ENCODE measurements at places on chromosomes 11 and 22.

DNA sequence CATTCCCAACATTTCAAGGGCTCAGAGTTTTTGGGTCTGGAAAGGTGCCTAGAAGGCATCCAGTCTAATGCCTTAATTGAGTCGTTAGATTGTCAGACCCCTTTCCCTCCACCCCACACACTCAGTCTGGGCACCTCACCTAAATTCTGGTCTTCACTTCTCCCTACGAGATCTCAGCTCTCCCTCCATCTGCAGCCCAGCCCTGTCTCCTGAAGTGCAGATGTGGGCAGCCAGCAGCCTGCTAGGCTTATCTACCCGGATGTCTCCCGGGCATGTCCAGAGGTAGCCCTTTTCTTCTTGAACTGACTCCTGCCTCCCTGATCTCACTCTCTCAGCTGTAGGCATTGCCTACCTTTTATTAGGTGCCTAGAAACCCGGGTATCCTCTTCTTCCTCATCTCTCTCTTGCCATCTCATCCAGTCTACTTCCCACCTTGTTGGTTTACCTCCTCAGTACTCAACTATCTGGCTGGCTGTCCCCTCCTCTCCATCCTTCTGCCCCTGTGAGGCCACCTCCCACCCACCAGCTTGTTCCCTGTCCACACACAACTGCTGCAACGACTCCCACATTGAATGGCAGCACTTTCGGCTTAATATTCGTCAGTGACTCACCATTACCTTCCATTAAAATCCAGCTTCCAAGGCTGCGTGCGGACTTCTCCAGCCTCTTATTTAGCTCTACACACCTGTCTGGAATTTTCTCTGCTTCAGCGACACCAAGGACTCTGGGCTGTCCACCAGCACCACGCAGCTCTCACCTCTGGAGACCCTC, 6.2 kb downstream of the SEPTIN3 start:
- DNase-seq, result no peak

- DNase-seq, result no peak
These were observed 40.1 kb downstream of the GLYAT start for GRCh38 chr11:58691675-58692074.

- DNase-seq, result no peak
These were observed 20.9 kb upstream of the MICAL2 start for GRCh38 chr11:12089473-12089872.

DNA sequence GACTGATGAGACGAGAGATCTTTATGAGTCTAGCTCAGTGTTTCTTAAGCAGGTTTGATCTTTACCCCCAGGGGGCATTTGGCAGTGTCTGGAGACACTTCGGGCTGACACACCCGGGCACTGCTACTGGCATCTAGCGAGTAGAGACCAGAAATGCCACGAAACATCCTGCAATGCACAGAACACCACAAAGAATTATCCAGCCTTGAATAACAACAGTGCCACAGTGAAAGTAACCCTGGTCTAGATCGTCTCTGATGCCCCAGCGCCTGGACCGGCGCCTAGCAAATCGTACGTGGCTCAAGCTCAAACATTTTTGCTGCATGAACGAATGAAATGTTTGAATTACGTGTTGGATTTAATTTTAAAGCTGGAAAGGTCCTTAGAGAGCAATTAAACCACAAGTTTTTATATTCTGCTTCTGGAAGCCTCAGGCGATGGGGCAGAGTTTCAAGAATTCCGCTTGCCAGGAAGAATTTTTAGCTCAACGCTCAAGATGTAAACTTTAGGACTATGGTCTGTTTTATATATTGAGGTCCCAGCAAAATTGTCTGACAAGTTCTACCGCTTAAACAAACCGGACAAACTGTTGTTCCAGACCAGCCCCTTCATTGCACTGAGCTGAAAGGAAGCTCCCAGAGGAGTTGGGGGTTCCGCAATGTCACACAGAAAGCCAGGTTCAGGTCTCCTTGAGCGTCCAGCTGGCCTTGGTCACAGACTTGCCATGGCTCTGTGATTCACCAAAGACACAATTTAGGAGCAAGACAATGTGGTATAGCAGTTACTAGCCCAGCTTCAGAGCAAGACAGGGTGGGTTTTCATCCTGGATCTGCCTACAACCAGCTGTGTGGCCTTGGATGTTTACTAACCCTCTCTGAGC, 44.2 kb upstream of the SMTN start:
- DNase-seq, result peak; percentile 79

DNA sequence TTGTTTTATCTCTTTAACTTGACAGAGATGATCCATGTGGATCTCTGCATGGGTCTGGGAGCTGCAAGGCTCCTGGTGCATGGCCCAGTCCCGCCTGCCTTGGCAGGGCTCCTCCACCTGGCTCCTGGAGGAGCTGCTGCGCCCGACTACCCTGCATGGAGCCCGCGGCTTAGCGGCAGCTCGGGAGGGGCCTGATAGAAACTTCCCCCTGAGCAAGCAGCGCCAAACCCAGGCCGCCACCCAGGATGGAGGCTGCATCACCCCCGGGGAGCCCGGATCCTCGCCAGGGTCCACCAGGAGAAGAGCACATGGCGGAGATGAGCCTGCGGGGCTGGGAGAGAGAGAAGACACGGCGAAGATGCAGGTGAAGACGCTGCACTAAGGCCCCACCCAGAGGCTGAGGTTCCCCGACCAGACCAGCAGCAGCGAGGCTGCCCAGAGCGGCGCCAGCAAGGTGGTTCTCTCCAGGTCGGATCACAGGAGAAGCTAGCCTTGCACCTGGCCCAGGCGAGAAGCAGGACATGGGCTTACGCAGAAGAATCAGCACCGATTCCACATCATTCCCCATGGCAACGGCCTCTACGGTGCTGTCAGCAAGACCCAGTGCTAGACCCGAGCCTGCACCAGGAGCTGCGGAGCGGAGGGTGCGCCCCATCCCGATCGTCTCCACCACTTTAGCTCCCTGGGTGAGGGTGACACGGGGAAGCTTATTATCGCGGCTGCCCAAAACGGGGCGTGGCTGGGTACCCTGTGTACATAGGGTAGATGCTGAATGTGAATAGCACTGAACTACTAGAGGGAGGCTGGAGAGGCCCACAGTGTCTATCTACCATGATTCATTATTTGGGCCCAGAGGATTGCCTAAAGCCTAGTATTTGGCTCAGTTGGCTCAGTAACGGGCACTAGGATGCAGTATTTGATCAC, 41.3 kb upstream of the VPREB1 start:
- DNase-seq, result no peak

- DNase-seq, result no peak
These were observed 550.5 kb downstream of the MIAT start for GRCh38 chr22:27207907-27208306.

GRCh38 chr11:46604796-46605195, 11.0 kb upstream of the AMBRA1 start:
- no peak for DNase-seq

GRCh38 chr11:6320411-6321155, at the start of gene CAVIN3:
Gene CAVIN3 (minus strand): TSS chr11:6320501. CDS start chr11:6320476, 25 bp downstream.
- DNase-seq, result peak; percentile 90

GRCh38 chr11:132402071-132402684, 1031.8 kb downstream of the NTM start:
- DNase-seq, result peak; percentile 58

DNA sequence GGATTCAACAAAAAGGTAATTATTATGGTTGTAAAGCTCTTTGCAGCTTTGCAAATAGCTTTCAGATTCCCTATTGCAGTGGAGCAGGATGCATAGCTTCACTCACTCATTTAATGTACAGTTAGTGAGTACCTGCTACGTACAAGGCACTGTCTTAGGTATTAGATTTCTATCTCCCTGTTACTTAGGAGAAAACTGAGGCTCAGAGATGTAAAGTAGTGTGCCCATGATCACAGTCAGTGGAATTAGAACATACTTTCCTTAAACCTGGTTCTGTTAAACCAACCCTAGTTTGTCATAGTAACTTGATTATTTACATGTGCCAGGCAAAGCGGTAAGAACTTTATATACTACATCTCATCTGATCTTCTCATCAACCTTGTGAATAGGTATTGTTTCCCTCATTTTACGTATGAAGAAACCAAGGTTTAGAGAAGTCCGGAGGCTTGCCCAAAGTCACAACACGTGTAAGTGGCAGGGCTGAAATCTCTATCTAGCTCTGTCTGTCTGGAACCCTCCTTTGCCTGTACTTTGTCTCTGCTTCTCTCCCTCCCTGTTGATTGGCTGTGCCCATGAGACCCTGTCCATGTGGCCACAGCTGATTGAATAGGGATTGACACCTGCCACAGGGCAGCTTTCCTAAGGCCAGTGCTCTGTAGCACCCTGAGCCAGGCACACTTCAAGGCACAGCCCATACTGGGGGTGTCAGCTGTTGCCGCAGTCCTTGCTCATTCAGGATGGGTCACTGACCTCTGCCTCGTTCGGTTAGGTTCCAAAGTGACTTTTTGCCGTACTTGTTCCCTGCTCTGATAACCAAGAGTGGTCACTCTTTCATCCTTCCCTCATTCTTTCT, 63.8 kb upstream of the PRSS23 start:
- DNase-seq, result no peak

GRCh38 chr11:59559886-59560285, 48.5 kb downstream of the OR4D9 start:
- no peak for DNase-seq

GRCh38 chr22:46675938-46676337, 55.8 kb downstream of the GRAMD4 start:
- no peak for DNase-seq

DNA sequence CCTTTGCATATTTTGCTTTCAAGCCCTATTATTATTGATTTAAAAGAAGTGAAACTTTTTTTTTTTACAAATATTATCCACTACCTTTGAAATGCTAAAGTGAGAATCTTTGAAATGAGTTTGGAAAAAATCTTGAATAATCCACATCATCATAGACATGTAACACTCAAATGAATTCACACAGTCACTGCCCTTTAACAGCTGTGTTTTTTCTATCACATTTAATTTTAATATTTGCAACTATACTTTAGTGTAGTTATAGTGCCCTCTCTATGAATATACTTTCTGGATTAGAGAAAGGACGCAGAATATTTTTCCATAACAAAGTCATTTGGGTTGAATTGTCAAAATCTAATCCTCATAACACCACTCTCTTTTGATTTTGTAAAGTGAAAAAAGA, 37.9 kb upstream of the MTMR2 start:
- DNase-seq, result no peak

DNA sequence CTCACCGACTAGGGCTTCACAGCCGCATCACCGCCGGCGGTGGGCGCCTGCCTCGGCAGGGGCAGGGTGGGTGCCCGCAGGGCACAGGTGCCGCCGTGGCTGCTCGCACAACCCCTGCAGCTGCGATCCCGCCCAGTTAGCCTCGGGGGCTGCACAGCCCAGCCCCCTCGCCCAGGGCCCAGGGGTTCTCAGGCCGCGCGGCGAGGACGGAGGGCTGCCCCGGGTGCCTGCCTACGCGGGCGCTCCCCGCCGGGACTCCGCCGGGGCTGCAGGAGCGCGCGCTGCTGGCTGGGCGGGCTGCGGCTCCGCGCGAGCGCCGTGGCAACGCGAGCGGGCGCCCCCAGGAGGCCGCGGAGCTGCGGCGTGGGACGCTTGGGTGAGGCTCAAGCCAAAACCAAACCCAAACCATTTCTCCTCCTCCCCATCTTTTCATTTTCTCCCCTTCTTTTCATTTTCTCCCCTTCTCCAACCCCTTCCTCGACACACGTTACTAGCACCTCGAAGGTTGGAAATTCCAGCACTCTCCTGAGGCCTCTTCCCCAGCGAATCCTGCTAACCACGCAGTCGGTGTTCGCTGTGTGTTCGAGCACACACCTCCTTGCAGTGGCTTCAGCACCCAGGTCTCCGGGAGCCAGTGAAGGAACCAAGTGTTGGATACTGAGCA, at the start of gene MICAL3:
MICAL3 (minus strand) TSS at position 286 of the 664 bp plus-strand sequence. CDS start 117,749 bp downstream, outside the sequence.
- DNase-seq, result peak; percentile 74

- DNase-seq, result no peak
These were observed 16.3 kb downstream of the LGR4 start for GRCh38 chr11:27456140-27456794.

GRCh38 chr22:17431179-17431578, 61.9 kb downstream of the CECR2 start:
- no peak for DNase-seq

DNA sequence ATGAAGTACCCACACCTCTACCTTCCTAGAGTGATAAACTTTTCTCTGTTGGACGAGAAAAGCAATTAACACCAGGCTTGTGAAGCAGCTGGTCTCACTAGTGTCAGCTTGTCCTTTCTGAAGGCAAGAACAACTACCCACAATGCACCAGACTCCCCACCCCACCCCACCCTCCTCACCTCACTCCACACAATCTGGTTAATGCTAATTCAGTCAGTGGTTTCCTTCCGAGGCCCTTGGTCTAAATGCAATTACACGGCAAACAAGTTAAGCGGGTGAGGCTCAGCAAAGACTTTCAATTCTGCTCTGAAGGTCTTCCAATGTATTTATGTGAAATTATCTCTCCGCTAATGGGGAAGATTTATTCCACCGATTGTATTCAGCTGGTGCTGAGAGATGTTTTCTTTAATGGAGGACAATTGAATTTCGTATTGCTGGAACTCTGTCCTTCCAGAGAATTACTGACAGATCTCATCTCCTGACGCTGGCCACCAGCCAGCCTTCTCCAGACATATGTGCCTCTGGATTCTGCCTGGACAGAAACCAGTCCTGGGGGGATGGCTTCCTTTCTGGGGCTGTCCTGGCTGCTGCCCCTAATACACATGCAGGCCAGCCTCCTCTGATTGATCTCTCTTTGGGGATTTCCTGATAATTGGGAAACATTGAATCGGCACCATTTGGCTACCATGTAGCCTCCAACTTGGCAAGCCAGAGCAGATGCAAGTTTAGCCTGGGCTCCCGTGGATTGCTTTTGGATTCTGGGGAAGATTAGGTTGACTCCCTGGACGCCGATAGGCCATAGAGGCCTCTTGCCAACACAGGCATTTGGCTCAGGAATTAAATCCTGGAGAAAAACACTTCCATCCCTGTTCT, 165.8 kb upstream of the NARS2 start:
- DNase-seq, result peak; percentile 57

DNA sequence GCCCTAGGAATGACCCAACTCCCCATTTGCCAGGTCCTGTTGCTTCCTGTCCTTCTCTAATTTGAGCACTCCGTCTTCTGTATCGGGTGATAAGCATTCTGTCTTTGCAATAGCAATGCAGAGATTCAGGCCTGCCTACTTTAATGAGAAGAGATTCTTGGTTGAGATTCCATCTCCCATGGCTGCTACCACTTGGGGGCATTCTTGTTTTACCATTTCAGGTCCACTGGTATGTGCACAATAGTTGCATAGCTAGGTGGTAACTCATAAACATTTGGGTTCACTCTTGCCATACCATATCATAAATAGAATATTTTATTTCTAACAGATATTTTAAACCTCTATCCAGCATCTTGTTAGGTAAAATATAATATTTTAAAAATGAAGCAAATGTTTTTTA, 34.4 kb upstream of the CALCB start:
- no peak for DNase-seq

DNA sequence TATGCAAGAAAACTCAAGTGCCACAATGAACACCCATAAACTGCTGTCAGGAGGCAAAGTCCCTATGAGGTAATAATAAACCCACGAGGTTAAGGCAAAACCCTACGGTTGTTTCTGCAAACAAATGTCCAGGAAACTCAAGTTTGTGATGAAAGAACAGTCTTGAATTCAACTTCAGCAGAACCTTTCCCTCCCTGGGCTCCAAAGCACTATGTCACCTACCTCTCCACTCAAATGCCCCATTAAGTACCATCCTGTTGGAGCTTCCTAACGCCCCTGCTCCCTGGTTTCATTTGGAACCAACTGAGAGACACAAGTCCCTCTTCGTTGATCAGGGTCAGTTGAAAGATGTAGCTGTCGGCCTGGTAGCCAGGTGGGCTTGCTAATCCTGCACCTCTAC, 2.6 kb upstream of the C11orf91 start:
- DNase-seq, result peak; percentile 26

GRCh38 chr11:92811341-92811740, 158.1 kb upstream of the MTNR1B start:
- no peak for DNase-seq

GRCh38 chr11:118437208-118438125, 1.2 kb downstream of the KMT2A start:
- peak; percentile 65 for DNase-seq

GRCh38 chr22:47788461-47788860, 1026.0 kb downstream of the TBC1D22A start:
- DNase-seq, result no peak
